Liver (tissue), 10 donors: ENCODE measurements at places on chromosomes 6 and 20.

DNA sequence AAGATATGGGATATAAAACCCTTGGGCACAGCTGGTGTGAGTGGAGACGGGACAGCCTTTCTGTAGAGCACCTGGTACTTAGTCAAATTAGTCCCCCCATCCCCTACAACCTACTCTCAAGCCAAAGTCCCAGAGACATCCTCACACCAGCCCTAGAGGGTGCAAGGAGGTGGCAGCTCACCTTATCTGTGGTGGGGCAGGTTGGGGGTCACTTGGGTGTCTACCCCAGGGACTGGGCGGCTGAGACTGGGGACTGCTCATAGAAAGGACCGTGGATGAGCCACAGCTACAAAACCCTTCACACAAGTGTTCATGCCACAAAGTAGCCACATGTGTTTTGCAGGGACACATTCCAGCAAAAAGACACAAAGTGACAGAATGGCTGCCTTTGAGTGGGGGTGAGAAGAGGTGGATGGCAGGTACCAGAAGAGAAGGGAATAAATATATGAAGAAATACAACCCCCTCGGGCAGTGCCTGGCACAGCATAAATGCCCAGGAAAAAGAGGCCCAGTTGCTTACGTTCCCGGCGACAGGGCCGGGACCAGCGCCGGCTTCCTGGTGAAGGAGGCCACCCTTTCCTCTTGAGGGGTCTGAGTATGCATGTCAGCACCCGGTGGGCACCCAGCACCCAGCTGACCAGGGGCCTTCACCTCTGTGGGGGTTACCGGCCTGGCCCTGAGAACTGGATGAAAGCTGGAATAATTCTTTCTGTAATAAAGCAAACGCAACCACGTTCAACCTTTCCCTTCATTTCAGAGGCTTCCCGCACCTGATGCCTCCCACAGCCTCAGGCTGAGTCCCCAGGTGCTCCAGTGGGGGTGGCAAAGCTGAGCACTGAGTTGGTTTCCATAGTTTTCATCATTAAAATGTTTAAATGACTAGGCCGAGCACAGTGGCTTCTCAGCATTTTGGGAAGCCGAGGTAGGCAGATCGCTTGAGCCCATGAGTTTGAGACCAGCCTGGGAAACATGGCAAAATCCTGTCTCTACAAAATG is 14.4 kb upstream of the CEBPB start:
- no peak for DNase-seq

DNA sequence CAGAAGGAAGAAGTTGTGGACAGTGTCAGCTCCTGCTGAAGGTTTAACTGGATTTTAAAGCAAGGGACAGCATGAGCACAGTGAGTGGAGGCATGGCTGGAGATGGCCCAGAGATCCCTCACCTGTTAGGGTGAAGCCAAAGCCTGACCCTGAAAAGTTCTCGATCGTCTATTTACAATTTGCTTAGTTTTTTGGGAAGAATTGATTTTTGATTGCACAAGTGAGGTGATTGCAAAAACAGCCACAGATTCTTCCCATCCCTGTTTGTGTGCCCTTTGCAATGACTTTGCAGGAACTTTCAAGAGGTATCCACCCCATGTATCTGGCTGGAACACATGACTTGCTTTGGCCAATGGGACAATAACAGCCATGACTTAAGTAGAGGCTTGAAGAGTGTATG is 170.1 kb downstream of the TFAP2C start:
- DNase-seq: no peak

DNA sequence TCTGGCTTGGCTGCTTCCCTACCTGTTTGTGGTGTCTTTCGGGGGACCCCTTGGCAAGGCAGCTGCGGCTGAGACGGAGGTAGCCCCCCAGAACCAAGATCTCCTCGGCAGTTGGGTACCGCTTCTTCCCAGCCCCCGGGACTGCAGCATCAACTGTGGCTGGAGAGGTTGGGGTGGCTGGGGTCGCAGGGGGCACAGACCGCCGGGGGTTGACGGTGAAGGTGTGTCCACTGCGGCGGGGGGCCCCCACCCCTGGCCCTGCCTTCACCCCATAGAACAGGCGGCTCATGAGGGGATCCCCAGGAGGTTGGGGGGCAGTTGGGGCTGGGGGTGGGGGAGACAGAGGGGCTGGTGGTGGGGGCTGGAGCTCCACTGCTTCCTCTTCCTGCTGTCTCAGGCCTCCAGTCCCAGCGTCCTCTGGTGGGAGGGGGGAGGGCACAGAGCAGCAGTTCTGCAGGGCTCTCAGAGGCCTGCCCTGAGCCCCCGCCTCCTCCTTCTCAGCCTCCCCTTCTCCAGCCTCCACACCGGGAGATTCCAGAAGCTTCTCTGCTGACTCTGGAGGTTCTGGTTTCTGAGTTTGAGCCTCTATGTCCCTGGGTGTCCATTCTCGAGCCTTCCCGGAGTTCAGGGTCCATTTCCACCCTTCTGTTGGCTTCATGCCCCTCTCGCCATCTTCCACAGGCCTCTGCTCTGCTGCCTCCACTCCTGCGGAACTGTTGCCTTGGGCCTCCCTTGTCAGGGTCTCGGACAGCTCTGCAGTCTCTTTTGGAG is 1.9 kb downstream of the PPP1R18 start:
- no peak for DNase-seq

DNA sequence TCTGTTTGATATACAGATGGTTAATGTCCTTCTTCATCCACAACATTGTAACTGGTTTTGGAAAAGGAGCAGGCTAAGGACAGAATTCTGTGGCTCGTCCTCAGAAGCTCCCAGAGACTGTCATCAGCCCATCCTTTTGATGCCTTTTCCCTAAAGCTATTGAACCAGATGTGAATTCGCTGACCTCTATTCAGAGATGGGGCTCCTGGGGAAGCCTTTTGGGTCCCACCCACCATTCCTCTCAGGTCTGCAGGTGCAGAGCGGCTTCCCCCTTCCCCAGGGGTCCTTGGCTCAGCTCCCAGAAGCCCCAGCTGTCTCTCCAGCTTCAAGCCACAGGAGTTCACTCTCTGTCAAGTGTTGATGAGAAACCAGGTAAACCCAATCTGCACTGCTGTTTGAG is 191.7 kb downstream of the SMOC2 start:
- no peak for DNase-seq

DNA sequence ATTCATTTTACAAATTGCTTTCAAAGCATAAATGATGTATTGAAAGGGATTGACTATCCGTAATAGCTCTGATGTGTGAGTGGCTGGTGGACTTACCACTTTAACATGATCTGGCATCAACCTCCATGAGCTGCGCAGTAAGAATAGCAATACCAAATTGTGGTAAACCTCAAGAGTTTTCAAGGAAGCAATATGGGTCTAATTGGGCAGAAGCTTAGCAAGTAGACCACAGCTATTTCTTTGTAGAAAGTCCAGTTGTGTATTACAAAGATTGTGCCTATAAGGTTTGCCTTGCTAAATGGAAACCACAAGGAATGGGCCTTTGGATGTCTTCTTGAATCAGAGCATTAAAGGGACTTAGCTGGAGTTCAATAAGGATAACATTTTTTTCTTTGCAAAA is 736.6 kb downstream of the KIF16B start:
- DNase-seq: no peak

- no peak for DNase-seq
Observed at GRCh38 chr6:140845701-140846100, 1287.0 kb upstream of the GJE1 start.

DNA sequence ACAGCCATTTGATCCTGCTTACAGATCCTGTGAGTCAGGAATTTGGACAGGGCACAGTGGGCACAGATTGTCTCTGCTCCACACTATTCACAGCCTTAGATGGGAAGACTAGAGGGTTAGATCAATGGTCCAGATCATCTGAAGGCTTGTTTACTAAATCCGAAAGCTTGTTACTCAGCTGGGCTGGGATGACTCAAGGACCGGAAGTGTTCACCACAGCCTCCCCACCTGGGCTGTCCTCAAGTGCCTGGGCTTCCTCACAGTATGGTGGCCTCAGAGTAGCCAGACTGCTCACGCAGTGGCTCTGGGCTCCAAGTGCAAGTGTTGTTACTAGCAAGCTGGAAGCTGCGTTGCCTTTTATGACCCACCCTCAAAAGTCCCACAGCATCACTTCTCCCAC is 75.4 kb upstream of the INSM1 start:
- DNase-seq: no peak

- DNase-seq: no peak
Observed at GRCh38 chr6:135826236-135826804, 25.2 kb upstream of the PDE7B start.
